ENCODE measurements at places on chromosomes 1 and 21.
A peak's percentile ranks its signal among the peaks of the same experiment; 100 is the strongest.

GRCh38 chr1:201818971-201819750 lies 9.8 kb upstream of the IPO9 start:
- DNase-seq: no peak

DNA sequence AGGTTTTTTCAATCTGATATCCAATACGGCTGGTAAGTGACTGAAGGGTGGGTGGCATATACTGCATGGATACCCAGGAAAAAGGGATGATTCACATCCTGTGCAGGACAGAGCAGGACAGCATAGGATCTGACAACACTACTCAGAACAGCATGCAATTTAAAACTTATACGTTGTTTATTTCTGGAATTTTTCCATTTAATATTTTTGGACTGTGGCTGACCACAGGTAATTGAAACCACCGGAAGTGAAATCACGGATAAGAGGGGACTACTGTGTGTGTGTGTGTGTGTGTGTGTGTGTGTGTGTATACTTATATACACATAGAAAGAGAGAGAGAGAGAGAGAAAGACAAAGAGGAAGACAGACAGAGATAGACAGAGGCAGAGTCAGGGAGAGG lies 23.0 kb downstream of the ERICH3 start:
- no peak for DNase-seq

DNA sequence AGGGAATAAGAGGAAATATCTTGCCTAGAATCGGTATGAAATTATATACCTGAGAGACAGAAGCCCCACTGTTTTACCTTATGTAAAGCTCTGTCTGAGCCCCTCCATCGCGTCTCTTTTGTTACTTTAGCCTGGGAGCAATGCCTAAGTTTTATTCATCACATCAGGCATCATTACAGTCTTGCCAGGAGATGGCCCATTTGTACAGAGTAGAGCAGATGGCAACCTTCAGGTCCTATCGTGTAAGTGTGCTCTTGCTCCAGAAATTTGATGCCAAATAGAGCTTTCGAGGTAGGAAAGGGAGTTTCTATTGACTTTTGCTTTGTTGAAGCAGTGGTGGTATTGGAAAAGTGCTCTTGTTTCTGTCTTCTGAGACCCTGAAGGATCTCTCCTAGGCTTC lies 24.9 kb downstream of the CFAP126 start:
- DNase-seq: no peak

DNA sequence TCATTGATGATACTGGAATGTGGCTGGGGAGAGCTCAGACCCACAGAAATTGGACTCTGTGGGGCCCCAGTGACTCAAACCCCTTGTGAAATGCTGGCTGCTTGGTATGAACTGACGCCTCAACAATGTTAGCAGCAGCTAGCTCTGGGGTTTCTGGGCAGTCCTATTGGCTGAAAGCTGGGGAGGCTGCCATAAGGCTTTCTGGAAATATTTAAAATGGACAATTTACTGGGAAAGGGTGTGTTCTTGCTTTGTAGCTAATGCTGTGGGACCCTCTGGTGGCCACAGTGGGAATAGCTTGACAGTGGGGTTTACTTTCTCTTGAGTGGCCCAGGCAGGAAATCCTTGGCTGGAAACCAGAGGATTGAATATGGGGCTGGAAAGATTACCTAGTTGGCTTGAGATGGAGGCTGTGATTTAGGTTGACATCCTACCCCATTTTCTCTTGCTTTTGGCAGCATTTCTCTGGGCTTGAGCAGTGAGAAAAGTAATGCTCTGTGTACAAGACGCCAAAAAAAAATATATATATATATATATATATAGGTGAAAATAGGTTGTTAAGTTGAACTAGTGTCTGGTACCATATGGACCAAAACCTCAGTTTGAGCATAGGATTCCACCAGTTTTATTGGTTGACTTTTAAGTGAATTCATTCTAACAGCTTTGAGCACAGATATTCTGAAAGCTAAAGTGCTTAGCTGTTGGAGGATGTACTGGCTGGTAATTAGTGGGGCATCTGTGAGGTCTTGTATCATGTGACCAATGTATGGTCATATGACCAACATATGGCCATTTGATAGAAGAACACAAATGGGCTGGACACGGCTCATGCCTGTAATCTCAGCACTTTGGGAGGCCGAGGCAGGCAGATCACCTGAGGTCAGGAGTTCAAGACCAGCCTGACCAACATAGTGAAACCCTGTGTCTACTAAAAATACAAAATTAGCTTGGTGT lies 8.2 kb upstream of the S100A10 start:
- DNase-seq: peak; percentile 67

GRCh38 chr1:47901001-47901575 lies 96.1 kb downstream of the TRABD2B start:
- DNase-seq: no peak

GRCh38 chr1:26972390-26972789 lies 12.1 kb upstream of the KDF1 start:
- DNase-seq: no peak

DNA sequence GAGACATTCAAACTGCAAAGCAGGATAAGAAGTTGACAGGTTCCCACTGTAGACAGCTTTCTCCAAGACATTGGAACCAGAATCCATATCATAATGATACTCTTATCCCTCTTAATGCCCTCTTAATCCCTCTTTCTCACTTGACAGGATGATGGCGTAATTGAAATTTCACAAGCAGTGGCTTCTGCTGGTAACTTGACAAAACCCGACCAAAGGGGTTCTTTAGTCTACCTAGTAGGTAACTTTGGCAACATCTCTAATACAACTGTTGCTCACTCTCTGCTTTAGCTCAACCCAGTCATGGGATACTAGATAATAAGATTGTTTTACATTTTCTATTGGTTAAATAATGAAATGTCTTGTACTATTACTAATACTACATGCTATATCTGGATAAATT lies 34.7 kb downstream of the S100A10 start:
- no peak for DNase-seq

DNA sequence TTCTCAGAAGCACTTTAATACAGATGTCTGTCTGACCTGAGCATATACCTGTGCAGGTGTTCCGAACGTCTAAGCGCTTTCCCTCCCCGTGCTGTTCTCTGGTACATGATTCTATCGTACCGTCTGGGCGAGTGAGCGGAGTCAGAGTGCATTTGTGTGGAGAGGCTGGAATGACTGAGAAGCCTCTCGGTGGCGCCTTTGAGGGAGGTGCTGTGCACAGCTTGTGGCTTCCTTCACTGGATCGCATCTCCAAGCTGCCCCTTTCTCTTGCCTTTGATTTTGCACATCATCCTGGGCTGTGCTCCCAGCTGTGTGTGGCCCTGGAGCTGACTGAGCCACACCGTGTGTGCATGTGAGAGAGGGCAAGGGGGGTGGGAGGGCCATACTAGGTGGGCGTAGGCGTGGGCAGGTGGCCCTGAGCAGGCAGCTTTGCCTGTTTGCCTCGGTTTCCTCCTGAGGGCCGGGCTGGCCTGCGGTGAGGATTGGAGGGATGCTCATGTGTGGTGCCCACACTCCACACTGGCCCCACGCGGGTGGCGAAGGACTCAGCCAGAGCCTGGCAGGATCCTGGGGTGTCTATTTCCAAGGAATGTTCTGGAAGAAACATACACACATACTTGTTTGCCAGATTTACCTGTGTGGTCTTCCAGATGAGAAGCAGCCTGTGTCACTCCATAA lies 105.3 kb downstream of the ADARB1 start:
- DNase-seq: no peak

- DNase-seq: no peak
Observed at GRCh38 chr1:27363766-27364695, 2.7 kb downstream of the MAP3K6 start.

DNA sequence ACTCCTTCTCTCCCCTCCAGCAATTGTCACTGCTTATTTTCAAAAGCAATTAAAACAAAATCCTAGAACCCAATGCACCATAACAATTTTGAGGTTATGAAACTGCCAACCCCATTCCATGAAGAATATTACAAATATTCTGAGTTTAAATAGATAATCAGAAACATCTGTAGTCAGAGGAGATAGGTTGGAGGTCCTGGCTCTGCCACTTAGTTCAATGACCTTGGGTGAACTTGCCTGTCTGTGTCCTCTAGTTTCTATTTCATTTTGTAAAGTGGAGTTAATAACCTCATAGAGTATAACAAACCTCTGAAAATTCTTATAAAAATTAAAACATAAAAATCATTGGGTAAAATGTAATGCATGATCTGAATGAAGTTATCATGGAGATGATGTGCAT lies 164.6 kb downstream of the KCTD3 start:
- no peak for DNase-seq

GRCh38 chr21:45768011-45768739 lies 124.7 kb downstream of the PCBP3 start:
- no peak for DNase-seq

- DNase-seq: no peak
Observed at GRCh38 chr1:8010080-8010664, 15.9 kb downstream of the ERRFI1 start.

GRCh38 chr1:17086751-17087150 lies 32.5 kb downstream of the PADI2 start:
- DNase-seq: no peak

- no peak for DNase-seq
Observed at GRCh38 chr1:52856026-52856425, 13.5 kb downstream of the ZYG11A start.

GRCh38 chr1:43529206-43529731 lies 1.4 kb upstream of the PTPRF start:
- peak; percentile 91 for DNase-seq

DNA sequence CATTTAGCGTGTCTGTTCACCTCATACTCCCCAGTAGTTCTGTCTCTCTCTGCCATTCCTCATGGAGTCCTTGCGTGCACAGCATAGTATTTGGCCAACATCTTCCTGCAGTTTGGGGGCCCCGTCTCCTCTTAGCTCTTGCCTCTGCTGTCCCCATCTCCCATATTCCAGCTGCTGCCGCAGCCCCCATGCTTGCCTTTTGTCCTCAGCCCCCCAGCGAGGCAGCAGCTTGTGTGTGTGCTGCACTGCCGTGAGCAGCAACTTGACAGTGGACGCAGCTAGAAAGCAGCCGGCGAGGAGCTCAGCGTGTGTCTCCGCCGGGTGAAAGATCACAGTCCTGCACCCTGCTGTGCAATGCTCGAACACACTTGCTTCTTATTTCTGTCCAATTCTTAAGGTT lies 164.2 kb upstream of the COL6A1 start:
- DNase-seq: no peak

- no peak for DNase-seq
Observed at GRCh38 chr1:175733722-175734121, 9.7 kb downstream of the TNR start.

GRCh38 chr1:61426885-61427284 lies 298.1 kb downstream of the TM2D1 start:
- no peak for DNase-seq

GRCh38 chr1:235403593-235403992 lies 36.4 kb downstream of the TBCE start:
- no peak for DNase-seq

GRCh38 chr1:218728898-218729565 lies 383.9 kb downstream of the TGFB2 start:
- no peak for DNase-seq

DNA sequence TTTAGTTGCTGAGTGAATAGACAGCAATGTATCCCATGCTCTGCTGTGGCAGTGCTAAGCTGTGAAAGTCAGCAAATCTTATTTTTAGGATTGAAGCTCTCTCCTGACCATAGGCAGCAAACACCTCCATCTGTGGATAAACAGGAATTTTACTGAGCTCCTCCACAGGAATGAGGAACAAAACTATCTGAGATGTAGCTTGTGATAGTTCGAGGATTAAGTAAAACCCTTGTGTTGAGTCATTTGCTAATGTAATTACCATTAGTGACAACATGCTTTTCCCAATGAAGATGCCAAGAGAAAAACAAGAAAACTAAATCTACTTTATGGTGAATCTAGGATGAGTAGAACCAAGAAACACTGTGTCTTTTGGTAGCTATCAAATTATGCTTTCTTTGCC lies 122.7 kb downstream of the CLEC20A start:
- DNase-seq: no peak

GRCh38 chr1:193181536-193181935 lies 4.9 kb downstream of the B3GALT2 start:
- DNase-seq: no peak

GRCh38 chr1:198563583-198563982 lies 23.1 kb upstream of the ATP6V1G3 start:
- DNase-seq: no peak

DNA sequence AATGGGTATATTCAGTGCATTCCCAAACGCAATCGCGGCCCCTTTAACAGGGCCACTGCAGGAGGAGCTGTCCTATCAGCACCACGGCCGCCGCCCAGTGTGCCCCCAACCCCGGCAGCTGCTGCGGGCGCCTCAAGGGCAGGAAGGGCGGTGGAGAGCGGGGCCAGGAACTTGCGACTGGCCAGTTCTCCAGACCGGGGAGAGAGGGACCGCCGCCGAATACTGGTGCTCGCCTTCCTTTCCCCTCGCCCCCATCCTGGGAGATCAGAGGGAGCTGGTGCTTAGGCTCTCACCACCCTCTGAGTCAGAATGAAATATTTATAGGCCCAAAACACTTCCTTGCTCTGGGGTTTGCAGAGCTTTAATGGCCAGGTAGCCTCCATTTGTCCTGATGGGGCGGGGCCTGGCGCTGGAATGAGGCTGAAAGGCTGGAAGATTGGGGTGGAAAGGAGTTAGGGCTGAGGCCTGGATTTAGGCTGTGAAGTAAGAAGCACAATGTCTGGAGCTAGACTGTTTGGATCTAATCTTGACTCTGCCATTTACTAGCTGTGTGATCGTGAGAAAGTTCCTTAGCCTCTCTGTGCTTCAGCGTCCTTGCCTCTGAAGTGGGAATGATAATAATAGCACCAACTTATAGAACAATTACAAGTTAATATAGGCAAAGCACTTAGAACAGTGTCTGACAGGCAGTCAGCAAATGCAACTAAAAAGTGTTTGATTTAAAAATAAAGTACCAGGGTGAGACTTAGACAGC lies 75.5 kb downstream of the NAV1 start:
- peak; percentile 55 for DNase-seq

All from mesothelial cell of epicardium (in vitro differentiated cells).